ENCODE measurements at places on chromosomes 16 and 17. TPM values are rescaled to one million over a fixed set of nuclear protein-coding genes. Genes with fewer than 3 reads are reported as not detected.

- no peak for DNase-seq
These were observed 7.6 kb downstream of the CYTH1 start for GRCh38 chr17:78774453-78774852.

DNA sequence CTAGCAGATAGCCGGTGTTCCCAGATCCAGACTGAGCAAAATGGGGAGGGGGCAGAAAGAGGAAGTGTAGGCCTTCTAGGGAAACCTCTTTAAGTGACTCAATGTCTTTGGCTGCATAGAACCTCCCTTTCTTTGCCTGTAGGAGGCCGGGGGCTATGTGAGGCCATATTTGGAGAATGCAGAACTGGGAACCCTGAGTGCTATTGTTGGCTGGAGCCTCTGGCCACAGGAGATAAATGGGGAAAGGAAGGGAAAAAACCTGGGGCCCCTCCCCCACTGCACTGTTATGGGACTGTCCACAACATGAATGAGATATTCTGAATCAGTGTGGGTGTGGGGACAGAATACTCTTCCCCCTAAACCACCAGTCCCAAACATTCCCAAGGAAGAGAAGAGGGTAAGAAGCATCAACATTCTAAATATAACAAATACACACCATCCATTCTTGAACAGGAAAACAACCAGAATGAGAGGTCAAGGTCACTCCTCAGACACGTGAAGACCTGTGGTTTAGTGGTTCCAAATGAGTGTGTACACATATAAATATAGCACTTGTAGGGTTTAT, 2.4 kb downstream of the VPS25 start:
- DNase-seq, result no peak

GRCh38 chr16:57477531-57478202, 8.6 kb downstream of the DOK4 start:
- DNase-seq, result no peak

GRCh38 chr16:62041401-62041800, 5.2 kb upstream of the CDH8 start:
- DNase-seq, result peak; percentile 55

DNA sequence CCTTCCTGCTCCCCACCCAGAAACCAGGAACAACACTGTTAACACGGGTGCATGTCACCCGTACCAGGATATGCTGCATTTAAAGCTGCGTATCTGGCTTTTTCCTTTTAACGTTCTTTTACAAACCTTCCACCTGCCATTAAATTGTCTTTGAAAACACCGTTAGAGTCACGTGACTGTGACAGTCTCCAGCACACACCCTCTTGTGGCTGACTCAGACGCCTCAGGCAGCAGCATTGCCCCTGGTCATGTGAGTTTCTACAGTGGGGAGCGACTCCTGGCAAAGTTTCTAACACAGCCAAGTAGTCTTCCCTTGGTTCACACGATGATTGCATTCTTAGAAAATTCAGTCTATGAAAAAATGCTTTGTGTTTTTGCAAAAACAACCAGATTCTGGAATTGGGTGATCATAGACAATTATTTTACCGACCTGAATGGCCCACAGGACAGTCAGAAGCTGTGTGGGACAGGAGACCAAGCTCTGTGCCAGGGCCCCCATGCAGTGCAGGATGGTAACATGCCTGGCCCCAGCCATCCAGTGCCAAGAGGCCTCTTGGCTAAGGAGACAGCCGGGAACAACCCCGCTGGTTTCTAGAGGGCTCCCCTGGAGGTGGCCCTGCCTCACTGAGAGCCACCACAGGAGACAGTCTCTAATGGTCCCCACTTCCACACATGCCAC, 199.1 kb downstream of the KATNIP start:
- peak; percentile 67 for DNase-seq

DNA sequence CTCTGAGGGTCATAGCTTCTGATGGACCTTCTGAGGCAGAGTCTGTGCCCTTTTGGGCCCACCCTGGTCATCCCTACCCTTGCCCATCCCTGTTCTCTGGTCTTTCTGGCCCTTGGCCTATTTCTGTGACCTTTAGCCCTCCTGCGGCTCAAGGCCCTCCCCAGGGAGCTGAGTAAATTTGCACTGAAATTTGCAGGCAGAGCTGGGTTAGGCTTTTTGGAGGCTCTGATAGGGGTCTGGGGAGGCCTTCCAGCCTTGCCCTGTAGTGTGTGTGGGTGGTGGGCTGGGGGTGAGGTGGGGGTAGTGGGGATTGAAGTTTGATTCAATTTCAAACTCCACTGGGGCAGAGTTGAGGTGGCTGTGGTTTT, 17.8 kb downstream of the RARA start:
- peak; percentile 70 for DNase-seq

- DNase-seq, result peak; percentile 76
These were observed 471.6 kb downstream of the SOX9 start for GRCh38 chr17:72592242-72592966.

DNA sequence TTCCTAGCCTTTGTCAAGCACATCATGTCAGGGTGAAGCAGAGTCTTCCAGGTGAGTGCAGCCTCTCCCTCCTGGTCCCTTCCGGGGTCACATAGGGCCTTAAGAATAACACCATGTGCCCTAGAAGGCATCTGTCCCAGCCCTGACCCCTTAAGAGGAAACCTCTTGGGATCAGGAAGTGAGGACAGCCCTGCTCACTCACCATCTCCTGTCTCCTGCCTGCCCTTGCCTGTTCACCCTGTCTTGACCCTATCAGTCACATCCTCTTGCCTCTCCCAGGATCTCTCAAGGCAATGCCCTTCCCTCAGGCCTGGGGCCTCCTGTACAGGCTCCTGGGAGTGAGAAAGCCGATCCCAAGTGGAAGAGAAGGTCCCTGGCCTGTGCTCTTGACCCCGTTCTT, 13.9 kb downstream of the MYL4 start:
- DNase-seq, result peak; percentile 32

- DNase-seq, result no peak
These were observed 15.8 kb upstream of the GHDC start for GRCh38 chr17:42210046-42210445.

GRCh38 chr16:19525385-19525723, 1.6 kb downstream of the CCP110 start:
- DNase-seq, result no peak

GRCh38 chr17:6797718-6798351, 21.8 kb downstream of the FBXO39 start:
- DNase-seq, result no peak

GRCh38 chr17:64947152-64947551, 27.9 kb upstream of the LRRC37A3 start:
- DNase-seq, result no peak

CASKIN1 gene
- 0.06 TPM for total RNA-seq

GRAP gene
- total RNA-seq, result not detected

FOXF1 gene
- not detected for total RNA-seq

HYDIN gene
- not detected for total RNA-seq

Measured in LHCN-M2 (cell line).